Activated T-cell treated with anti-CD3 and anti-CD28 coated beads, Interleukin-2, amount 50 U/mL, for 72 hours (primary cell): ENCODE measurements at places on chromosomes 12 and 14. TPM values are rescaled to one million over a fixed set of nuclear protein-coding genes. Genes with fewer than 3 reads are reported as not detected.

DNA sequence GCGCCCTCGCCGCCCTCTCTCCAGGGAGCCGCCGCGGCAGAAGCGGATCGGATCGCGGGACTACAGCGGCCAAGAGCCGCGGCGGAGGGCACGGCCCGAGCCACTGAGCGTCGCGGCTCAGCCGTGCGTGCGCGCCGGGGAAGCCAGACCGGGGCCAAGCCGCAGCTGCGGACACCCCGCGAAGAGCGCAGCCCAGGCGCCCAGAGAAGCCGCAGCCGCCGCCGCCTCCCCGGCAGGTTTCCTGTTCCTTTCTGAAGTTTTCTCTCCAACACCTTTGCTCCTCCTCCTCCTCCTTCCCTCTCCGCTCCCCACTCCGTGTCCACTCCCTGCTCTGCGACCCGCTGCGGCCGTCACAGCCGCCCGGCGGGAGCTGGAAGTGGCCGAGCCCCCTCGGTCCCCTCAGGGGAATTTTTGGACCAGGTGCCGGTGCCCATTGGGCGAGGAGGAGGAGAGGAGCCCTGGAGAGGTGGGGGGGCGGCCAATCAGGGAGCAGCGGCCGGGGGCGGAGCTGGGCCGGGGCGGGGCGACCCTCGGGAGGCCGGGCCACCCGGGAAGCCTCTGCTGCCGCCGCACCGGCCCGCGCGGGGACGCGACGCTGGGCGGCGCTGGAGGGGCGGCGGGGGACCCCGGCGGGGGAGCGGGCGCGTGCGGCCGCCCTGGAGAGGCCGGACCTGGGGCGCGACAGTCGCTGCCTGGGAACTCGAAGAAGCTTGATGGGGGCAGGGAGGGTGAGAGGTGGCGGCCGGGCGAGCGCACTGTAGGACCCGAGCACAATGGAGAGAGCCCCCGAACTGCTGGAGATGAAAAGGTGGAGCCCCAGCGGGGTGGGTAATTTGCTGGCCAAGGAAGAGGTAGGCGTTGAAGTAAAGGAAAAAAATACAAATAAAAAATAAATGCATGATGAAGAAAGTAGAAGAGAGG, at the start of gene ITPR2:
Gene ITPR2 (minus strand): TSS at position 373 of the 921 bp plus-strand sequence. CDS start 413 bp downstream, outside the sequence.
- peak within 1 kb of the TSS; percentile 96 for H3K27ac ChIP-seq
- H3K27me3 ChIP-seq, result no peaks in the 10 kb centered on the region
- H3K4me1 ChIP-seq, result peaks cover 46% of the 10 kb centered on the region
- DNase-seq, result peak; percentile 94

DNA sequence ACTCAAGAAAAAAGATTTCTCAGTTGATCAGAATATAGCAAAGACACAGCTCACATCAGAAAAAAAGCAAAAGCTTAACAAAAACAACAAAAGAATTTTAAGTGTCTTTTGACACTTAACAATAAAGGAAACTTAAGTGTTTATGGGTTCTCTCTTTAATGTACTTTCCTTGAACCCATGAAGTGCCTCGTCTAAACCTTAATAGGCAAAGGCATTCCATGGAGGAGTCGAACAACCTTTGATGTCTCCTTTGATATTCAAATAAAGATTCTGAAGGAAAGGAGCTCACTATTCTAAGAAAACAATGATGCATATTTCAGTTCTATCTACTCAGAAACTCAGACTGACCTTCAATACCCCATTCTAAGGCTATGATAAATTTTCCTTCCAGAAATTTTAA, 116.7 kb downstream of the TMTC1 start:
- no peaks in the 10 kb centered on the region for H3K27me3 ChIP-seq
- H3K4me3 ChIP-seq, result no peak overlapping the region
- no peak for DNase-seq
- no peaks in the 10 kb centered on the region for H3K4me1 ChIP-seq
- no peaks in the 10 kb centered on the region for H3K36me3 ChIP-seq

Gene CAPZA3
- not detected for total RNA-seq

DNA sequence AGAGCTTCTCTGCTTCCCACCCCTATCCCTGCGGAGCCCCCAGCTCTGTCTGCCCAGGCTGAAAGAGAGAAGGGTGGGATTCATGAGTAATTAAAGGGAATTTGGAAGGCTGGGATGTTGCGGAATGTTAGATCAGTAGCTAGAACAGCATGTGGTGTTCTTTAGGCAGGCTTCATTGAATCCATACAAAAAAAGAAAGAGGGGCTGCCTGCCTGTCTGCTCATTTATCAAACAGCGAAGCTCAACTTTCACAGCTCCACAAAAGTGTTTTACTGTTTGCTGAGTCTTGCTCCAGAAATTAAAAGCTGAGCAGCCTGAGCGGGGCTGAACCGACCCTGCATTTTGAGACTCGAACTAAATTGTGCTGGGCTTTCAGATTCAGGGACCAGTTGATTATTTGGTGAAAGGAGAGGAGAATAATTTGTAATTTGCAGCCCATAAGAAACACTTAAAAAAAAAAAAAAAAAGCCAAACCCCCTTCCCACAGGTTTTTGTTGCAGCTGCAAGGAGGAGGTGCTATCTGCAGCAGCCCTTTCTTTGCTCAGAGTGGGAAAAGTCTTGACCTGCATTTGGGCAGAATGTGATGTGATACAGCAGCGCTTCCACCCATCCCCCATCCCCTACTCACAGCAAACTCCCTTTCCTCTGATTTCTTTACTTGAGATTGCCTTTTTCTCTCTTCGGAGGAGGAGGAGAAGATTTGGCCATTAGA, 89.7 kb downstream of the RFX4 start:
- no peak for DNase-seq
- H3K4me3 ChIP-seq, result no peak overlapping the region
- H3K27me3 ChIP-seq, result peaks cover 28% of the 10 kb centered on the region
- H3K36me3 ChIP-seq, result no peaks in the 10 kb centered on the region

DNA sequence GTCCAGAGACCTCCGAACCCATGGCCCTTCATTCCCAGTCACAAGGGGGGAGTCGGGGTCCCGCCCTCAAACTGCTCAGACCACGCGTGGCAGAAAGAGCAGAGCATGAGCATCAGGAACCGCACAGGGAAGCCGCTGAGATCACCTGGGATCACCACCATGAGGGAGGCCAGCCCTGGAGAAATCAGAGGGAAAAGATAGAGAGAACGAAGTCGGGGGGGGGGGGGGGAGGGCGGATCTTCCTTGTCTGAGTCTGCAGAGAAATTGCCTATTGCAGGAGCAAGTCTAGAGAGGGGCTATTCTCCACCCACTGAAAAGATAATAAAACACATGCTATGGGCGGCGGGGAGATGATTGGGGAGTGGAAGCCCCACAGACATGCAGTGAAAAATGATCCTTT, 884 bp upstream of the TMEM132C start:
- no peaks in the 10 kb centered on the region for H3K4me1 ChIP-seq
- no peak overlapping the region for H3K4me3 ChIP-seq
- no peak overlapping the region for H3K27ac ChIP-seq
- peaks cover 29% of the 10 kb centered on the region for H3K27me3 ChIP-seq
- no peak for DNase-seq
- H3K36me3 ChIP-seq, result peaks cover 2% of the 10 kb centered on the region
